ENCODE measurements at places on chromosomes 16 and 17.
A peak's percentile ranks its signal among the peaks of the same experiment; 100 is the strongest.

- peak; percentile 20 for DNase-seq
Measured at GRCh38 chr16:88264641-88265285, 118.0 kb upstream of the ZNF469 start.

GRCh38 chr16:56428091-56428490 is 2.7 kb upstream of the AMFR start:
- no peak for DNase-seq

GRCh38 chr16:57028086-57028485 is 38.7 kb downstream of the NLRC5 start:
- no peak for DNase-seq

- DNase-seq, result no peak
Measured at GRCh38 chr17:68516732-68517131, 4.5 kb downstream of the PRKAR1A start.

- no peak for DNase-seq
Measured at GRCh38 chr17:4852567-4853207, 19.5 kb downstream of the MINK1 start.

DNA sequence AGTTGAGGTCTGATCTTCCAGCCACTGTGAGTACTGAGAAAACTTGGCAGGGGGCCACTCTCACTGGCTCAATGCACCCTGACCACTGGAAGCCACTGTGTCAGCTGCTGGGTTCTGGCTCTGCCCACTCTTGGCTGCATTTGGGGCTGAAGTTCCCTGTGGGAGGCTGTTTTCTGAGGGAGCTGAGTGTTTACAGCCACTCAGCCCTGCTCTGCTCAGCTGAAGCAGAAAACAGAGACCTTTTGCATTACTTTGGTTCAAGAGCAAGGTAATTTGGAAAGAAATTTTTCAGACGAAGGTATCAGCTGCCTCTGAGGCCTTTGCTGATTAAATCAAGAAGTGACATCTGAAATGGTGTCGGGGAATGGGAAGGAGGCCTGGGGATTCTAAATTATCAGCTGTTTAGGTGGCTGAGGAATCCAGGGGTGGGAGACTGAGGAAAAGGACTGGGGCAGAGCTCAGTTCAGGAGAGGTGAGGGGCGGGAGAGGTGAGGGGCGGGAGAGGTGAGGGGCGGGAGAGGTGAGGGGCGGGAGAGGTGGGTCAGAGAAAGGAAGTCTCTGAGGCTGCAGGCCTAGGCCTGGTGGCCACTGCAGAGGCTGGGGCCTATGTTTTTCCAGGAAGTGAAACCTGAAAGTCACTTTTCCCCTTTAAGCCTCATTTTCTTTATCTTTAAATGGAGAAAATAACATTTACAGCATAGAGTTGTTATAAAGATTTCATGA is at the start of gene ACSM5:
TSS of gene ACSM5 (plus strand) at position 137 of the 723 bp plus-strand sequence. CDS start 1,951 bp downstream, outside the sequence.
- no peak for DNase-seq

DNA sequence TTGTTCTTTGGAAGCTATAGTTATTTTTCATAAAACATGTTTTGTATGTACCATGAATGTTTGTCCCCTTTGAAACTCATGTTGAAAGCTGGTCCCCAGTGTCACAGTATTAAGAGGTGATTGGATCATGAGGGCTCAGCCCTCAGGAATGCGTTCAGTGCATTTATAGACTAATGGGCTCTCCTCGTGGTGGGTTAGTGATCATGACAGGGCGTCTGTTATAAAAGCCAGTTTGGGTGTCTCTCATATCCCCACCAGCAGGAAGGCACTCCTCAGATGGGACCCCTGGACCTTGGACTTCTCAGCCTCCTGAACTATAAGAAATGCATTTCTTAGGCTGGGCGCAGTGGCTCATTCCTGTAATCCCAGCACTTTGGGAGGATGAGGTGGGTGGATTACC is 10.4 kb downstream of the BANP start:
- DNase-seq, result no peak

DNA sequence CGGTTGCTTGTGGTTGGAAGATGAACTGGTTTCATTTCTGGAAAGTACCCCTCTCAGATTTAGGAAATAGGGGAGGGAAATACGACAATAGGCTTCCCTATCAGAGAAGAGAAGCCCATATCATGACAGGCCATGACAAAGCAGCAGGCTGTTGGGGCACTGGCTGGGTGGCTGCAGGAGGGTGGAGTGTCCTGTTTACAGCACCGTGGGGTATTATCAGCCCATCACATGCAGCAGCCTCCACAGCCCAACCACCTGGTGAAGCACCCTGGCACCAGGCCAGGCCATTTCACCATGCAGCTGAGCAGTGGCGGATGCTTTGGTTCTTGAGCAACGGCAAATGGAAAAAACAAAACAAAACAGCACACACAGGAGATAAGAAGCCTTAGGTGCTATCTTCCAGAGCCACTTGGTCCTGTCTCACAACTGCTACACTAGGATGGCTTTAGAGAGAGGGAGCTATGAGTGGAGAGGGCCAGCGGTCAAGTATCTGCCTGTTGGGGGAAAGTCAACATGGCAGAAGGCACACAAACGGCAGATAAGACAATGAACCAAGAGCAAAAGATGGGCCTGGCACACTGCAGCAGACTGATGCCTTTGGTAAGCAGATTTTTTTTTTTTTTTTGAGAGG is 24.2 kb downstream of the FAM117A start:
- DNase-seq, result peak; percentile 56

DNA sequence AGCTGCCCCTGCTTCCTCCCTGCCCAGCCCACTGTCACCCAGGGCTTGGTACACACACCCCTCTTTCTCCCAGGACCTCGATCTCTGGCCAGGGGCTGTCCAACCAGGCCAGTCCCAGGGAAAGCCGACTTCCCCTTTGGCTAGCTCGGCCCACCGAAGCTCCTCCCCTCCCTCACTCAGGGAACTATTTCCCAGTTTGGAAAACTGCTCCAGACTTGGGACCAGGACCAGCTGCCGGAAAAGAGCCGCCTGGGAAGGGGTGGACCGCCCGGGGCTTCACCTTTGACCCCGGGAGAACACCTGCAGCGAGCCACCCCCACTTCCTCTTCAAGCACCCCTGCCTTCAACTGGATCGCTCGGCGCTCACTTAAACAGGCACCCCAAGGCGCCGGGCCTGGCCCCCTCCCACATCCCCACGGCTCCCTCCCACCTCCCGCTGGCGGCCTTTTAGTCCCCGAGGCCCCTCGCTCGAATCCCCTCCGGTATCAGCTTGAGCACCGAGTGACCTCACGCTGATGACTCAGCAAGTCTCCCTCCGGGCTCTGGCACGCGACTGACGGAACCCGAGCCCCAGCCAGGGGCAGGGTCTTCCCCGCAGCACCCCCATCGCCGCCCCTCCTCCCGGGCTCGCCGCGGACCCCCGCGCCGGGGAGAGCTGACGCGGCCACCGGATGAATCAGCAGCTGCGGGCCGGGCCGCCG is 934 bp downstream of the MAFG start:
- peak; percentile 32 for DNase-seq
